Stimulated activated CD8-positive, alpha-beta memory T cell treated with anti-CD3 and anti-CD28 coated beads, Interleukin-15, amount 100 ng/mL, for 24 hours (primary cell): ENCODE measurements at places on chromosomes 12 and 14.

DNA sequence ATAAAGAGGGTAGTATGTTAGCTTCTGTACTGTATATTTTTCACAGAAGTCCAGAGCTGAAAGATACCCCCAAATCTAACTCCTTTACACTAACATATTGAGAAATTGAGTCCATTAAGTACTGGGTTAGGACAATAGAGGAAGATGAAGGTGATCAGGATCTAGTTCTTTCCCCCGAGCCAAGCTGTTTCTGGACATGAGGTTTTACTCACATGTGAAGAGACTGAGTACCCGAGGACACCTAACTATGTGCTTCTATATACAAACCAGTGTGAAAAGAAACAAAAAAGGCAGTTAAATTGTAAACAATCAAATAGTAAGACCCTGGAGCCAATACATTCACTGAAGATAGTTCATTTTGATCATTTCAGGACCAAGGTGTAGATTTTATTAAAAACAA is 3.8 kb upstream of the TRHDE start:
- no peak for DNase-seq

- no peak for DNase-seq
Measured at GRCh38 chr14:24368562-24369252, 723 bp downstream of the NFATC4 start.

DNA sequence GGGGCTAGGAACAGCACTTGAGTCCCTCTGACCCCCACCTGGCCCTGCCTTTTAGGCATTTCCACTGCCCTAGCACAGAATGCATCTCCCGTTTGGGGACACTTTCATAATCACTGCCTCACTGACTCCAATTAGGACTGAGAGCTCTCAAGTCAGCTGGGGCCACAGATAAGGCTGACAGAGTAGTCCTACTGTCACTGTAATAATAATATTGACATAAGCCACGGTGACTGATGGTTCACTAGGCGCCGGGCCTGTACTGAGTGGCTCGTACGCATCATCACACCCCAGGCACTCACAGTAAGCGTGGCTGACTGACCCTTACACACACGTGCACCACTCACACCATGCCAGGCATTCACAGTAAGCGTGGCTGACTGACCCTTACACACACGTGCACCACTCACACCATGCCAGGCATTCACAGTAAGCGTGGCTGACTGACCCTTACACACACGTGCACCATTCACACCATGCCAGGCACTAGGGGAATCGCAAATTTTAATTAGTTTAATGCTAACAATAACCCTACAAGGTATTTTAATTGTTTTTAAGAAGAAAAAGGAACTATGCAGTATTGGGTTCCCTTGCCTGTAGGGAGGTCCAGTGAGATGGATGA is 87.7 kb downstream of the CHGA start:
- DNase-seq: no peak

GRCh38 chr12:110370732-110371231 is 32.7 kb downstream of the ANAPC7 start:
- no peak for DNase-seq

- no peak for DNase-seq
Measured at GRCh38 chr14:53491256-53491883, 338.2 kb upstream of the DDHD1 start.

DNA sequence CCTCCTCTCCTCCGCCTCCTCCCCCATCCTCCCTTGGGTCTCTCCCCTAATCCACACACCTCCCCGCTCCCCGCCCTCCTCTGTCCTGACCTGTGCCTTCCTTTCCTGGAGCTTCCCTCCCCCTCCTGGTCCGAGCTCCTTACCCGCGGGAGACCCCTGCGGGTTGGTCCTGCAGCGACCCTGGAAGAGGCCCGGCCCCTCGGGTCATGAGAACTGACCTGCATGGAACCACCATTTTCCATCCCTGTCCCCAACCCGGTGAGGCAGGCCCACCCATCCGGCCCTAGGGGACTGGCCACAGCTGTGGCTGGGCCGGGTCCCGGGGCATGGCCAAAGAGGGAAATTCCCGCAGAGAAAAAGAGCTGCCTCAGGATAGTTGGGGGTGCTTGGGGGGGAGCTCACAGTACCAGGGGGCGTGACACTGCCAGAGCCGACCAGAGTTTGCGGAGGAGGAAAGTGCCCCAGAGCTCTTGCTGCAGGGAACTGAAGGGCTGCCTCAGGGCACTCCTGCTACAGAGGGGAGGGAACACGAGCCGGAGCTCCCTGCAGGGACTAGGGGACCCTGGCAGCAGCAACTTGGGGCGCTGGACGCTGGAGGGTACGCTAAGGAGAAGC is 613 bp downstream of the ARHGEF40 start:
- no peak for DNase-seq

- DNase-seq: peak; percentile 9
Measured at GRCh38 chr12:48119078-48119833, at the start of gene PFKM. Gene PFKM (plus strand): TSS chr12:48119364. CDS start chr12:48122775, 3,411 bp downstream.

DNA sequence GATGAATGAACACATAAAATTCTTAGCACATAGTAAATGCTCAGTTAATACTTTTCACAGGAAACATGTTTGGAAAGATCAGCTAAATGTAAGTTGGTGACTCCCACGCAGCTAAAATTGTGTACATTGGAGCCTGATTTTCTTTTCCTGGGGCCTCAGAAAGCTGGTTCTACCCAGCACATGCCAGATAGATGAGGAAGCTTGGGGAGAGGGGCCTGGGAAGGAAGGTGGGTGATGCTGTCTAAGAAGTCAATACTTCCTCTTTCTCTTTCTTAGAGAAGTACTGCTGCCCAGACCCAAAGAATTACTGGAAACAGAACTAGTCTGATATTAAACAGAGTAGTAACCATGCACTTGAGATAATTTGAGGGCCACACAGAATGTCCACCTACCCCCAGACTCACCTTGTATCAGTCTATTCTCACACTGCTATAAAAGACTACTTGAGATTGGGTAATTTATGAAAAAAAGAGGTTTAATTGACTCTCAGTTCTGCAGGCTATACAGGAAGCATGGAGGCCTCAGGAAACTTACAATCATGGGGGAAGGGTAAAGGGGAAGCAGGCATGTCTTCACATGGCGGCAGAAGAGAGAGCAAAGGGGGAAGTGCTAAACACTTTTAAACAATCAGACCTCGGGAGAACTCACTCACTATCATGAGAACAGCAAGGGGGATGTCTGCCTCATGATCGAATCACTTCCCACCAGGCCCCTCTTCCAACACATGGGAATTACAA is 123.3 kb upstream of the MED13L start:
- no peak for DNase-seq

- no peak for DNase-seq
Measured at GRCh38 chr12:3797531-3798048, 44.7 kb upstream of the CRACR2A start.

GRCh38 chr12:74170645-74171477 is 366.8 kb upstream of the ATXN7L3B start:
- no peak for DNase-seq

GRCh38 chr12:77115471-77115870 is 50.1 kb upstream of the E2F7 start:
- no peak for DNase-seq

DNA sequence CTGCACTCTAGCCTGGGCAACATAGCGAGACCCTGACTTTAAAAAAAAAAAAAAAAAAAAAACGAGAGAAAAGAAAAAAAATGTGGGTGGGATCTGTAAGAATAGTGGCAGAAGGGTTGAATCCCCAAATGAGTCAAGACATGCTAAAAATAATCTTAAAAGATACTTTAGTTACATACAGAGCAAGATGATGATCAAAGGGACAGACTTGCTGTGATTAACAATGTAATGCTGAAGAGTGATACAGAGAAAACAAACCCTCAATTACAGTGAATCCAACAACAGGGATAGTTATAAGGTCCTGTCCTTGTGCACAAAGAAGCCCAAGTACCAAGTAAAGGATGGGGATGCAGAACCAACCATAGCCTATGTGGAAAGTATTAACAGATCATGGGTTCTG is 80.3 kb downstream of the DCAF5 start:
- no peak for DNase-seq

DNA sequence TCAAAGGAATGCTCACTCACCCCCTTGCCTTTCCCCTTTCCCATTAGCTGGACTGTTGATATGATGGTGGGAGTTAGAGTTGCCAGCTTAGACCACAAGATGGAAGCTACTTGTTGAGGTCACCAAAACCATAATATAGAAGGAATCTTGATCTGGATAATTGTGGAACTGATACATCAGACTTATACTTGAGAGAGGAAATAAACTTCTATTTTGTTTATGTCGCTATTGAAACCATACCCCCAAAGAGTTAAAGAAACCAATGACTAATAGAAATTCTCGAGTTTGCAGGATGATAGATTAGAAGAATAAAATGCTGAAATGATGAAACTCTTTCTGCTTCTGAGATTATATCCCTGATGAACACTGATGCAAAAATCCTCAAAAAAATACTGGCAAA is 37.9 kb downstream of the TDG start:
- no peak for DNase-seq

DNA sequence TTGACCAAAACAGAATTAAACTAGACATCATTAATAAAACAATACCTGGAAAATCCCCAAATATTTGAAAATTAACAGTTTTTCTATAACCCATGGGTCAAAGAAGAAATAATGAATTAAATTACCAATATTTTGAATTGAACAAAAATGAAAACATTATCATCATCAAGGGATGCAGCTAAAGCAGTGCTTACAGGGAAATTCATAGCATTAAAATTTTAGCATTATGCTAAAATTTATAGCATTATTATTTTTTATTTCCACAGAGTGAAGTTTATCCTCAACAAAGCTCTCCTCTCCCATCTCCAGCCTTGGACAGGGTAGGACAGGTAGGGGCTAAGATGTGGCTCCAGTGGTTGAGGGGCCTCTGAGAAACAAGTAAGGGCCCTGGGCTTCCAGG is 19.3 kb upstream of the M6PR start:
- no peak for DNase-seq

DNA sequence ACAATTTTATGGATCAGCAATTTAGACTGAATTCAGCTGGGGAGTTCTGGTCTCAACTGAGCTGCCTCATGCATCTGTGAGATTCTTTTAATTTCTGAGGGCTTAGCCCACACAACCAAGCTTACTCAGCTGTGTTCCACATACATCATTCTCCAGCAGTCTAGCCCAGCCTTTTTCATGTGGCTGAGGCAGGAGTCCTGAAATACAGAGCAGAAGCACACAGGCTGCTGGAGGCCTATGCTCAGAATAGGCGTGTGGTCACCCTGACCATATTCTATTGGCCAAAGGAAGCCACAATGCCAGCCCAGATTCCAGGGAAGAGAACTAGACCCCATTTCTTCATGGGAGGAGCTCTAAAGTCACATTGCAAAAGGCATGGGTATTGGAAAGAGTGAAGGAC is 72.3 kb upstream of the DHRS4 start:
- DNase-seq: no peak

DNA sequence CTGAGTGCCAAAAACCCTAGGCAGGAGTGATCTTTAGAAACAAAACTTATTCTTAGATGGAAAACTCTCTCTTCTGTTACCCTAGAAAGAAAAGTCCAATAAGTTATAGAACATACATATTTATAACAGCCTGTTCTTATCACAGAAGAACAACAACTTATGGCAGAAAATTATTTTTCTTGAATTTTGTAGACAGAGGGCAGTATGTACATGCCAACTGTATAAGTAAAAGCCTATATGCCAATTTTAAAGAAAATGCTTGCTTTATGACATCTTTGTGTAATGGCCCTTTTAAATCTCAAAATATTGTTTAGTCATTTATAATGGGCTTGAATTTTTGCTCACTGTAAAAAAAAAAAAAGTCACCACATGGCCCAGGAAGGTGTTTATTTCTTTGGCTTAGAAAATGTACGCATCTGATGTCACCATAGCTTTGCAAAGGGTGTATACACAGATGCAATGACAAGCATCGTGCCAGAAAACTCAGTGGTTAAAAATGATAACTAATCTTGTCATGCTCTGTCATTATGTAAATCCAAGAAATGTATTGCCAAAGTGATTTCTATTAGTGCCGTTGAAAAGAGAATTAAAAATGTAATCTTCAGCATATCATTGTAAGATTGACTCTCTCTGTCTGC is 38.3 kb upstream of the GRIP1 start:
- DNase-seq: no peak

DNA sequence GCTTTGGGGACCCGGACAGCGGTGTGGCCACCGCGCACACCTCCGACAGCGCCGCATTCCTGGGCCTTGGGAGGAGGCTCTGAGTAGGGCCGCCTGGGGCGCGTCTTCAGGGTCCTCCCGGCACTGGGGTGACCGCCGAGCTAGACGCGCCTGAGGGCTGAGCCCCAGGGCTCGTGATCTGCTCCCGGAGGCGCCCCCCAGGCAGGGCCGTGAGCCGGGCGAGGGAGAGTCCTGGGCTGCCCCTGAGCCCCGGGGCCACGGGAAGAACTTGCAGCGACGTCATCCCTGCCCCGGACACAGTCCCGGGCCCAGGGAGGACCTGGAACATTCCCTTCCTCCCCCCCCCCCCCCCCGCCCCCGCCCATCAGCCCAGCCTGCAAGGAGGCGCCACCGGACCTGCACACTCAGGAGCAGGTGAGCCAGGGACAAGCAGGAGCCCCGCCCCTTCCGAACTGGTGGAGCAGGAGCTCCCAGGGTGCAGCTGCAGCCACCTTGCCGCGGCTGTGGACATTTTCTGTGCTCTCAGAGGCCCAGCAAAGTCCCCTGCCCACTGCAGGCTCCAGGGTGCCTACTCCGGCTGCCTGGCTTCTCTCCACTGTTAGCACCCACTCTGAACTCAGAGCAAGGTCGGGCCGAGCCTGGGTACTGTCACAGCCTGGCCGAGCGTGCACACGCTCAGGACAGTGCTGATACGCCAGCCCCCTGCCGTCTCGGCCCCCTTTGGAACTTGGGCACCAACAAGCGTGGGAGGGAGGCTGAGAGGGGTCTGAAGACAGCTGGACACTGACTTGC is 50.7 kb downstream of the A2M start:
- no peak for DNase-seq

GRCh38 chr12:6810758-6811157 is 10.9 kb upstream of the GPR162 start:
- no peak for DNase-seq

GRCh38 chr12:90124289-90124688 is 415.7 kb upstream of the ATP2B1 start:
- DNase-seq: no peak

GRCh38 chr12:53219292-53219955 is 12.4 kb upstream of the ITGB7 start:
- no peak for DNase-seq

DNA sequence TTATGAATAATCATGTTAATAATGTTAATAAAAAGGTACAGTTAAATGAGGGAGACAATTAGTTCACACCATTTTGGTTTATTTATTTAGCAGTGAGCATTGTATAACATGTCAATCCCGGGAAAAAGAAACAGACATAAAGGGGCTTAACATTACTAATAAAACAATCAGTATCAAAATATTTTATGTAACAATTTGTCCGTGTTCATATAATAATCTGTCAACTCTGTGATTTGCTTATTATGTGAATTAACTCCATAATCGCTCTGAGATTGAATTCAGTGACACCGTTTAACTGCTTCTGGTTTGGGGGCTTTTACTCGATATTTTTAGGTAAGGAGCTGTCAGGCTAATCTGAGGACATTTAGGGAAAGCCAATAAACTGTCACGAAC is 95.8 kb upstream of the HMGA2 start:
- DNase-seq: no peak

- no peak for DNase-seq
Measured at GRCh38 chr14:106134886-106135285, 608.5 kb downstream of the TMEM121 start.

- no peak for DNase-seq
Measured at GRCh38 chr12:69978020-69978419, 153.0 kb downstream of the MYRFL start.
